CD4-positive, alpha-beta T cell treated with Interleukin-6 for 4 hours (primary cell): ENCODE measurements at places on chromosomes 2 and 18.

DNA sequence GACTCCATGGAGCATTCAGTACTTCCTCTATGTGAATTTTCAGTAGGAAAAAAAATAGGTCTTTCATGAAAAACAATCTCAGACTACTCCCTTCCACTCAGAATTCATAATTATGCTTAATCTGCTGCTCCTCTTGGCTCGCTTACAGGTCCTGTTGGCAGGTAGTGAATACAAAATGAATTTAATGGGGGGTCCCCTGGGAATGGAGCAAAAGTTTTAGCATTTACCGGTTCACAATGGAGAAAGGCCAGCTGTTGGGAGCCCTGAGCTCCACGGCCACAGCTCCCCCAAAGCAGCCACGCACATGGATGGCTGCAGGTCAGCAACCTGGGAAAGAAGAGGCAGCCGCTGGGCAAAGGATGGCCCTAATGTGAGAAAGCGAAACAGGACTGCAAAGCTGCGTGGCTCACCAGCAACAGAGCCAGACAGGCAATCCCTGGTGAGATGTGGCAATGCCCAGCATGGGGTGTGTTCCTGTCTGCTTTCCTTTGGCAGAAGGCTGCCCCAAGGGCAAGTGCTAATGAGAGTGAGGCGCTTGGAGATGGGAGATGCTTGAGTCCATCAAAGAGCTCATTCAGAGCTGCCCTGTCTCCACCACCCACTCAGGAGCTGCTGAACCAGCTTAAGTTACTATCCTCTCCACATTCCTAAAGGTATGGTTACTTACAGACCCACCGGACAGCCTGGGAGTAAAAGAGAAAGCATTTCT, 447.4 kb downstream of the EPHA4 start:
- no peak for DNase-seq

DNA sequence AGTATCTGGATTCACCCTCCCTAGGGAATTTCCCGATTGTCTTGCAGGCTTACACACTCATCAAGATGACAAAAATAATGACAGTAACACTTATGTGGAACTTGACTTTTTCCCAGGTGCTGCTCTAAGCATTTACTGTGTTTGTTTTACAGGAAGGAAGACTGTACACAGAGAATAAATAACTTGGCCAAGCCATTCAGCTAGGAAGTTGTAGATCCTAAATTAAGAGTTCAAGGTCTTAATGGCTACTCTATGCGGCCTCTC, 549 bp upstream of the DPP4 start:
- no peak for DNase-seq

GRCh38 chr2:44933434-44933951, 8.0 kb upstream of the SIX3 start:
- no peak for DNase-seq

GRCh38 chr2:241854342-241855244, 4.1 kb downstream of the PDCD1 start:
- DNase-seq: peak; percentile 1

DNA sequence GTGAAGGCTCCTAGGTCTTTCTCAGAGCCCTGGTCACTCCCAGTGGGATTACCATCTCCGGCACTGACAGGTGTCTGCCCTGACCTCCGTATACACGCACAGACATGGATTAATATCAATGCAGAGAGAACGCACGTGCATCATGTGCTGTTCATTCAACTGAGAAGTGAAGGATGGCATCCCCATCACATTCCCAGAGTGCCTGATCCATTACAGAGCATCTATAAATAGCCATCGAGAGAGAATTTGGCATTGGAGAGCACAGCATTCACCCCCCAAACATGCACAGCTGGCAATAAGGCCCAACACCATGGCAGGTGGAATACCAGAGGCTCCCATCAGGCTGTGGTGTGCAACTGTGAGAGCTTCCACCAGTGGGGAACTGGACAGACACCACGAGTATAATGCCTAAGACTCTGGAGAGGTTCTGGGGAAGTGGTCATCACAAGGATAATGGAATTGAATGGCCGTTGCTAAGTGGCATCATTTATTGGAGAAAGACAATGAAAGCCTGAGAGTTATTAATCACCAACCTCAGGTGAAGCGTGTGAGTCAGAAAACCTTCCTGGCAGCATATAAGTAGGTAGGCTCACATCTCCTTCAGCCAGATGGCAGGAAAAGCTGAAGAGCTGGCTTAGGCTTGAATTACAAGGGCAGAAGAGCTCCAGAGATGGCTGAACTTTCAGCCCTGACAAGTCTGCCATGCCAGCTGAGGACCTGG, 244.5 kb upstream of the ID2 start:
- no peak for DNase-seq

- DNase-seq: no peak
These were observed 32.9 kb downstream of the ZC3H15 start for GRCh38 chr2:186518945-186519344.

GRCh38 chr18:70075906-70076305, 128.2 kb upstream of the CD226 start:
- DNase-seq: no peak
